Aorta (tissue), 5 donors: ENCODE measurements at places on chromosomes 12 and 14. TPM values are rescaled to one million over a fixed set of nuclear protein-coding genes. Genes with fewer than 3 reads are reported as not detected.

- DNase-seq = no peak
These were observed 112.9 kb downstream of the HMGA2 start for GRCh38 chr12:65937161-65937641.

DNA sequence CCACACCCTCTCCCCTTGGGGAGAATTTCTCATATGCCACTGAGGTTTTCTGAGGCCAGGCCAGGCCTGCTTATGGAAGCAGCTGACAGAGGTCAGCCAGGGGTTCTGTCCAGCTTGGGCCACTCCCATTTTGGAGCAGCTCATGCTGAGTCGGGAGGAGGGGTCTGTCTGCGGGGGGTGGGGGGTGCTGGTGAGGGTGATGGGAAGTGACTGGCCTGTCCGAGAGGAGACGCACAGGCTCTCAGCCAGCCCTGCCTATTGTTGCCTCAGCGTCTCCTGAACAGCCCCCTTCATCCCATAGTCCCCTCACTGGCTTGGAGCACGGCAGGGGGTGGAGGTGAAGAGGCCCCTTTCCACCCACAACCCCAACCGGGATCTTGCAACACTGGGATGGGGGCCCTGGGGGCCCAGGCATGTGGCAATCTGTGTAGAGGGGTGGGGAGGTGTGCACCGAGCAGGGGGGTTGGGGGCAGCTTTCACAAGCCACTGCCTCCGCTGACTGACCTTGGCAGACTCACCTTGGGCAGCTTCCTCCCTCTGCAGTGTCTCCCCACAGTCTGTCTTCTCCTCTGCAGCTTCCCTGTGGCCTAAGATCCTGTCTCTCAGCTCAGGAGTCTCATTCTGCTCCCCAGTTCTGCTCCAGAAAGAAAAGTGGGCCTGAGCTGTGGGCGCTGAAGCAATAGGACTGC, 5.5 kb downstream of the CEBPE start:
- DNase-seq = peak; percentile 69

DNA sequence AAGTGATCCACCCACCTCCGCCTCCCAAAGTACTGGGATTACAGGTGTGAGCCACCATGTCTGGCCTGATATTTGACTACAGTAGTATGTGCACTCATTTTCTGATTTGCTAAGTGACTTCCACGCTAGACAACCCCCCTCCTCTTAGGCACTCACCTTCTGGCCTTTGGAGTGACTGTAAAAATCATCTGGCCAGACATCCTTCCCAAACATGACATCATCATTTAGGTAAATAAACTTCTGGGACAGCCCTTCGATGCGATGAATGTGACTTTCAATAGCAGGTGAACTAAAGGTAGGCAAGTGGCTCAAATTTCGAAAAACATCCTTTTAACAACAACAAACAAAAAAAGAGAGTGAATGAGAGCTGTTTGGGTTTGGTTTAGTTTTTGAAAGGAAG, 30.6 kb upstream of the SYCP3 start:
- DNase-seq = no peak

SYNDIG1L gene
- 1.2 TPM for total RNA-seq

GRCh38 chr12:68495336-68496070, 115.2 kb upstream of the RAP1B start:
- DNase-seq = no peak

GRCh38 chr12:95115641-95116040, 42.2 kb upstream of the NR2C1 start:
- no peak for DNase-seq

DNA sequence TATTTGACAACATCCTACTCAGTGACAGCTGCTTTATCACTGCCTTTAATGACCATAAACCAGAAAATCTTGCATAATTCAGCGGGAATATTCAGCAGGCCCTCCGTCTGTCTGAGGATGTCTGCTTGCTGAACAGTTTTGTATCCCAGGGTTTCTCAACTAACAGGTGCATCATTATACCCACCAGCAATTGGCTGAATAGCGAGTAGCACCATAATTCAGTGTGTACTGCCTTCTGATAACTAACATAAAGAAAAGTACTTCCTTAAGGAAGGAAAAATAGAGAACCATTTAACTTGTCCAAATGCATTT, 680.1 kb downstream of the GALC start:
- DNase-seq = no peak

DIO3 gene
- total RNA-seq = 3.9 TPM

GRCh38 chr12:58481811-58482210, 438.5 kb downstream of the LRIG3 start:
- DNase-seq = no peak

GRCh38 chr12:106487664-106488063, 95.1 kb upstream of the RFX4 start:
- DNase-seq = no peak

VPS33A gene
- 14.4 TPM for total RNA-seq

- DNase-seq = no peak
These were observed 1.3 kb downstream of the SLC39A9 start for GRCh38 chr14:69399750-69400149.

DNA sequence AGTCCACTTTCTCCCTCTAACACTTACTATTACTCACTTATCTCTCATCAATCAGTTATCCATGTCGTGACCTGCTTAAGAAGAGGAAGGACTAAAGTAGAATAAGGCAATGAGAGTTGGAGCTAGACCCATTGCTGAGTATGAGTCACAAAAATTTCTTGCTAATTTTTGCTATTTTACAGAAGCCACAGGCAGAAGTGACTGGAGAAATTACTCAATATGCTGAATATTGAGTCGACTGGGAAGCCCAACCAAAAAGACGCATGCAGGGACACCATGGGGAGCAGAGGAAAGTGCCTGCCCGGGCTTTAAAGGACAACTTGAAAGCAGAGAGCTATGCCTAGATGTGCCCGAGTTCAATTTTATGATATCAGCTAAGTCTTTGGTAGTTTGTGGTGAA, 115.4 kb upstream of the FOXG1 start:
- no peak for DNase-seq

GRCh38 chr12:77377622-77378021, 312.3 kb upstream of the E2F7 start:
- no peak for DNase-seq

PPP4R4 gene
- 0.93 TPM for total RNA-seq

DNA sequence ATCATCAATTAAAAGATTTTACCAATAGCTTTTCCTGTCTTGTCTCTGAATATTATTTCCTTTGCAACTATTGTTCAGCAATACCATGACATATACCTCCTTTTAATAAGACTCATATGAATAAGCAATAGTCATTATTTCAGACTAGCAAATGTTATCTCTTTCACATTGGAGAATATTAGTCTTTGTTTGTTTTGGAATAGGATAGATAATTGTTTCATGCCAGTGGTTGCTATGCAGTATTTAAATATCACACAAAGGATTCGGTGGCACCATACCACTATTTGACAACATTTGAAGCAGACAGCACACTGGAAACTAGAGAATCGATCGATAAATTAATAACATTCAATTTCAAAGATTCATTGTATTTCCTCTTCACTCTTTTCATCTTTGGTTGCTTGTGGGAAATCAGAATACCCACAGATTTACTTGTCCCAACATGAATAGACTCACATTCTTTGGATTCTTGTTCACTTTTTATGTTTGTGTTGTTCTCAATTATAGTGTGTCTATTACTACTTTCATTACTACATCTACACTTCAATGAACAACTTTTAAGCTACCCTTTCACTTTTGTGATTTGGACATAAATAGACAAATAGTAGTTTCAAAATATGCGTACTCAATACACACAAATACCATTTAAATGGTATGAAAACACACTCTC, 42.7 kb upstream of the TBPL2 start:
- DNase-seq = no peak

- DNase-seq = no peak
These were observed 29.1 kb upstream of the PZP start for GRCh38 chr12:9237286-9237685.

DNAL1 gene
- 13.0 TPM for total RNA-seq

B4GALNT1 gene
- 6.5 TPM for total RNA-seq

DNA sequence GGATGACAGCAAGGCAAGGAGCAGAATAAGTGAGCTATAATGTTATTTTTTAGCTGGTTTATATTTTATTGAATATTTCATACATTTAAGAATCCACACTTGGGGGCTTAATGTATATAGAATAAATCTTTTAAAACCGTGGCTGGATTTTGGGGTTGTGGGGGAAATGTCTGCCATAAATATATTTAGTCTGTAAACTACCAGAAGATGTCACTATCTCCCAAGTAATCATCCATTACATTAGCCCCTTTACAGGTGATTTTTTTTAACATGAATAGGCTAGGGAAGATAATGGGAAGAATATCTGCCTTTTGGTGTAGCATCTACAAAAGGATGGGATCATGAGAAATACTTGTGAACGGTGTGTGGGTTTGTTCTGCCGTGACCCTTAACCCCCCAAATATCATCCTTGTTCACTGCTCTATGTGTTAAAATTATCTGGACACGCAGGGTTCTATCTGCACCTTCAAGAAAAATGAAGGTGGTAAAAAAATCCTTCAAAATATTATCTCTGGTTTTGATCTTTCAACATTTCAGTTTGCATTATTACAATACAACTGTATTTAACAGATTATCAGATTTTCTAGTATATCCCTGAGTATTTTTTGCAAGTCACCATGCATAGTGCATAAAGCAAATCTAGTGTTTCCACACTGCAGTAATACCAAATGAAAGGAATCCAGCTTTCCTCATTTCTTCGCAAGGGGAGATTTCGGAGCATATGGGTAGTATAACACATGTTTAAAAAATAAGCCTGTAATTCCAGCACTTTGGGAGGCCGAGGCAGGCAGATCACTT, 8.0 kb upstream of the SLC17A8 start:
- DNase-seq = no peak

DNA sequence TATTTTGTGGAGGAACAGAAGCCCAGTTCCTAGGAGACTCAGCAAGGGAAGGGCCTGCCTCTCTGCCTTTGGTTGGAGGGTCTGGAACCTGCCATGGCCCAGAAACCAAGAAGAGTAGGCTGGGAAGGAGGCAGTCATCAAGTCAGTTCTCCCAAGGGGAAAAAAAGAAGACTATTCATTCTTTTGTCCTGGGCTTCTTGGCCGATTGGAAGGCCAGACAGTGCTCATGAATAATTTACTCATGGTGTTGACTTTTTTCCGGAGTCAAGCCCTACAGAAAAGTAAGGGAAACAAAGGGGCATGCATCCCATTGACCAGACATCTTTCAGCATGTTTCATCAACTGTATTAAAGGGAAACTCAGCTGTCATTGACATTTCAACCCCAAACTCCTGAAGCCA, 168.1 kb downstream of the PRKCH start:
- DNase-seq = no peak

GRCh38 chr14:92986254-92987147, 63.6 kb downstream of the CHGA start:
- peak; percentile 64 for DNase-seq

SPTB gene
- total RNA-seq = 7.9 TPM

DNA sequence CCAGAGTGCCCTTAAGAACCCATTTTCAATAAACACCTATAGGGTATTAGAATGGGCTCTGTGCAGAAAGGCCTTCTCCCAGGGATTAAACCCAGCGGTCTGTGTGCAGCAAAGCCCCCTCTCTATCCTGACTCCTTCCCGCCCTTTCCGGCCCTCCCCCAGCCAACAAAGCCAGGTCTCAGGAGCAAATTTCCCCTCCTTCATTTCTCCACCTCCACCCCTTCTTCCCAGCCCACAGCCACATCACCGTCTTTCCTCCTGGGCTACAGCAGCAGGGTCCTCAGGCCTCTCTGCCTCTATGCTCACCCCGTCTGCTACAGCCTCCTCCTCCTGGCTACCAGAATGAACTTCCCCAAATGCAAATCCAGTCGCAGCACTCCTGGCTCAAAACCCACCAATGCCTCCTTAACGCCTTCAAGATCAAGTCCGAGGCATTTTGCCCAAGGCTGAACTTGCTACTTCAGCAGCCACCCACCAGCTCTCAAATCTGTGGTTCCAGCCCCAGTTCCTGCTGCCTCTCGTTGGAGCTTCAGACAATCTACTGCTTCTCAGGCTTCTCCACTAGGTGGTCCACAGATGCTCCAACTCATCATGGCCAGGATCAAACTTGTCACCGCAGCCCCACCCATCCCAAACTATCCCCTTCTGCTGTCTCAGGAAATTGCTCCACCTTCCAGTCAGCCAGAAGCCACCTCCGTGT, 134.8 kb downstream of the BCL11B start:
- DNase-seq = no peak

RNASE3 gene
- not detected for total RNA-seq

GRCh38 chr12:91384366-91384765, 201.7 kb upstream of the DCN start:
- no peak for DNase-seq

DNA sequence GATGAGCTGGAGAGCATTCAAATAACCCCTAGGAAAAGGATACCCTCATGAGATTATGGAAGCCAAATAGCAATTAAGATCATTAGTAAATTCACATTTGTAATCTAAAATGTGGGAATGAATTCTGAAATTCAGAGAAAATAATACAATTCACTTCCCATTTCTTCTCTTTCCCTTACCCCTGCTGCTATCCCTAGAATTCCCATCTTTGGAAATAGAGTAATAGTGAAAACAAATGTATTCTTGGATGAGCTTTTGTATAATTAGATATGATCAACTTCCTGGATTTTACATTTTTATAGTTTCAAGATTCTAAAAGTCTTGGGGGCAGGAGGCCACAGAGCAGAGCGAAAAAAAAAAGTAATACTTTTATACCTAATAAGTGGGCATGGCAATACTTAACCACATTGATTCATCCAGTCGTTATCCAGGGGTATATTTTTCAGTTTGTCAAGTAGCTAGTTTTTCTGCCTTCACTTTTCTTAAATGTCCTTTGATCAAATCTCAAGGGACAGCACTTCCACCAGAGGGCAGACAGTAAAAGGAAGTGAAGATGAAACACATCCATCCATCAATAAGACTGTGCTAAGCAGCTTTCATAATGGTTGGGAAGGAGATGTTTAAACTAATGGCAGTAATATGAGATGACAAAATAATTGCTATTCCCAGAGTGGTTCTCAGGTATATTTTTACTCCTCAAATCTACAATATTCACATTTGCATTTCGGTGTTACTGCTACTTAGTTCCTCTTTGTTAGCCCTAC, 401.3 kb downstream of the DIO2 start:
- no peak for DNase-seq

NT5DC3 gene
- total RNA-seq = 28.1 TPM

DNA sequence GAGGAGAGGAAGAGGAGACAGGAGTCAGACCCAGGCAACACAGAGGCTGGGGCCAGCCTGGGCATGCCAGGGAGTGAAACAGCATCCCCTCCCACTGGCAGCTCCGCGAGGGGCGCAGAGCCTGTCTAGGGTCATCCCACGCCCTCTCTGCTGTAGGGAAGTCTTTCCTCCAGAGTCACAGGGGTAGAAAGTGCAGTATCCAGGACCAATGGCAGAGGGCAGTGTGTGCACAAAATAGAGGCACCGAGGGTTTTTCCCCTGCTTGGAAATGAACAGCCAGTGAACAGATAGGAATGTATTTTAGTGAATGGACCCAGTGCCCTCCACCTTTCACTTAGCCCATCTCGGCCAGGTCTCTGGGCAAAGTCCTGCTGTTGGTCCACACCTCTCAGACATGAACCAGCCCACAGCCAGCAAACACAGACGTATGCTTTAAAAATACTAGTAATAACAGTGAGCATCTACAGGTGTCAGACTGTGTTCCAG, 9.4 kb upstream of the KRT74 start:
- no peak for DNase-seq
